ENCODE measurements at places on chromosomes 16 and 17.

GRCh38 chr16:77711775-77712174, 10.5 kb upstream of the NUDT7 start:
- no peak for DNase-seq

DNA sequence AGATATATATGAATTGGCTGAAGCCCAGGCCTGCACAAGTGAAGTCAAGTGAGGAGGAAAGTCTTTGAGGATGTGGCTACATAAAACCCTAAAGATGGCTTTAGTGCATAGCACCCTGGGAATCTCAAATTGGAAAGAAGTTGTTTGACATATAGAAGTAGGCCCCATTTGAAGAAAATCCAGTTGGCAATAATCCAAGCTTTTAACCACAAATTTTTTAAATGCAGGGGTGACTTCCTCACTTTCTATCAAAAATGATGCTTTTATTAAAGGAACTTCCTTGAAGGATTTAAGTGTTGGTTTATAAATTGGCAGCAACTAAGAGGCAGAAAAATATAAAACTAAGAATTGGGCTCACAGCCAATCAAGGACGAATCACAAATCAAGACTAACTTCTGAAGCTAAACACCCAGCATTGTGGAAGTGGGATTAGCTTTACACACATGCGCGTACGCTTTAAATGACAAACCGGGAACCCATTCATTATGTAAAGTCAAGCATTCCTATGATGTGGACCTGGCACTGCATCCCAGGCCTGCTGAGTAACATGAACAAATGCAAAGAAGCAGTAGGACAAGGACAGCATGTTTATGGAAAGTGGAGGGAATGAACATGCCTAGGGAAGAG, 63.3 kb downstream of the NOG start:
- no peak for DNase-seq

DNA sequence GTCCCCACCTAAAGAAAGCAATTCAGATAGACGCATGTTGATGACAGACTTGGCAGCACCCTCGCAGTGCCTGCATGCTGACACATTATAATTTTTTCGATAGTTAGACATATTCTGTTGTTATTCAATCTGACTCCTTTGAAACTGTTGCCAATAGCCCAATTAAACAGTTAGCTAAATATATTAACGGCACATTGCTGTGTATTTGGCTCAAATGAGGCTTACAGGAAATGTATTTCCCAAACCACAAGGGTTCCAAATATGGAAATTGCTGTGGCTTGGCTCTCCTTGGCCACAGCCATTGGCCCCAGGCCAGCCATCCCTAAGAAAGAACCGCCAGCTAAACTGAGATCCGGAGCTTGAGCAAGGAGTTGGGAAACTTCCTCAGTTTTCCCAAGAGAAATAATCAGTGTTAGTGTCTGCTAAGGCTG, 31.1 kb downstream of the C16orf82 start:
- no peak for DNase-seq

DNA sequence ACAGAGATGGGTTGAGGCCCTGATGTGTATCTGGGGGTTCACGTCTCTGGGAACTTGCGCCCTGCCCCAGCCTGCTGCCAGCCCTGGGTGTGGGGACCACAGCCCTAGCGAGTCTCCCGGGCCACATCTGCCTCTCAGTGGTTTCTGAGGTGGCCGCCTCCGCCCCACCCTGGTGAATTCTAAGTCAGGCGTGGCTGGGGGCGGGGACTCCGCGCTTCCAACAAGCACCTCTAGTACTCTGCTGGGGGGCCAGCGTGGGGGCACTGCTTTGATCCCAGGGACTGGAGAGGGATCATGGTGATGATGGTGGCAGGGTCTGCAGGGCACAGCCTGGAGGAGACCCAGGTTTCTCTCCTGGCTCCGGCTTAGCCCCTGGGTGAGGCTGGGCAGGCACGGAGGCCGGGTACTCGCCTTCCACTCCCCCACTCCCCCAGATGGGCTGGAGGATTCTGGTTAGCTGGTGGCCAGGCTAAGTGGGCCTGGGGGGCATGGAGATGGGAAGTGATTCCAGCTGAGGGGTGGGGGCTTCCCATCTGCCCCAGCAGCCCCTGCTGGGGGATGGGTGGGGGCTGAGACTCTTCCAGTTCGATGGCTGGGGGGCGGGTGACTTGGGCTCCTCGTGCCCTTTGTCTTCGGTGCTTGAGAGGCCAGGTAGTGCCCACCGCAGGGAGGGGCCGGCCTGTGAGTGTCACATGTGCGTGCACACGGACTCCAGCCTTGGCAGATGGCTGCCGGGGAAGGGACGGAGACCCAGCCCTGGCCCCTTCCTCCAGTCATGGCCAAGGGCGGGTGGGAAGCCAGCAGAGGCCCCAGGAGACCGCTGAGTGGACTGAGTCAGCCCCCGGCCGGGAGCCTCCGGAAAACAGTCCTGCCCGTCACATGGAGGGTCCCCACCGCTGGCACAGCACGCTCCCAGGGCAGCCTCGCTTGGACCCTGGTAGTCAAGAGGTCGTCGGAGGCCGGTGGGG, 3.9 kb downstream of the GLIS2 start:
- peak; percentile 77 for DNase-seq

- DNase-seq = no peak
Observed at GRCh38 chr16:16063683-16064082, 114.3 kb downstream of the ABCC1 start.

- DNase-seq = peak; percentile 100
Observed at GRCh38 chr16:46689365-46690280, at the start of gene ORC6. ORC6 (plus strand) TSS chr16:46689659; CDS start chr16:46689706, 47 bp downstream.

DNA sequence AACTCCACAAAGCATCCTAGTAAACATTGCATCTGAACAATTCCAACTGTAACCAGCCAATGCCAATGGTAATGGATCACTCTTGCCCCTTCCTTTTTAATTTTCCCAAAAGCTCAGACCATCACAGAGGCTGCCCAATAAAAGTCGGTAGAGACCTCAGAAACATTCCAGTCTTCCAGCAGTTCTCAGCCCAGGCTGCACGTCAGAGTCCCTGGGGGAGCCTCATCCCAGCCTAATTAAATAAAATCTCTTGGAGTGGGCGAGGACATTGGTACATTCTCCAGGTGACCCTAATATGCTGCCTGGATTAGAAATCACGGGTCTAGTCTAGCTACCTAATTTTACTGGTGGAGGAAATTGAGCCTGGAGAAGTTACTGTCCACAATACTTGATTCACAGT, 117.1 kb upstream of the MYOCD start:
- DNase-seq = no peak

GRCh38 chr17:1275962-1276736, 3.3 kb upstream of the TRARG1 start:
- peak; percentile 79 for DNase-seq

- DNase-seq = no peak
Observed at GRCh38 chr16:35210681-35211433, 1751.4 kb downstream of the TP53TG3F start.

GRCh38 chr17:34222722-34223497, 32.2 kb upstream of the CCL2 start:
- DNase-seq = no peak

DNA sequence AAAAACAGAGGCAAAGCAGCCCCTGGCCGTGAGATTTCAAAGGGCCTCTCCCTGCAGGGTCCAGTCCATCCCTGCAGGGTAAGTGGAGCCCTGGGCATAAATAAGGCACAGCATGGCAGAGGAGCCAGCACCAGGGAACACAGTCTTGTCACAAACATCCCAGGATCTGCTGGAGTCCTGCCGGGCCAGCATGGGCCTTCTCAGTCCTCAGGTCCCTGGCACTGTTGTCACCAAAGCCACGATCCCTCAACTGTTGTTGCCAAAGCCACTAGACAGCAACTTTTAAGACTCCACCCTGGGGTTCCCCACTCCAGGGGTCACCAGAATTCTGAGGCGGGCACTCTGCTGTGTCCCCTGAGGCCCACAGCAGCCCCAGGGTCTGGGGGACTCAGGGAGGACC, 47.8 kb upstream of the BAHCC1 start:
- no peak for DNase-seq

GRCh38 chr17:80109066-80109660, 7.8 kb downstream of the GAA start:
- DNase-seq = no peak

DNA sequence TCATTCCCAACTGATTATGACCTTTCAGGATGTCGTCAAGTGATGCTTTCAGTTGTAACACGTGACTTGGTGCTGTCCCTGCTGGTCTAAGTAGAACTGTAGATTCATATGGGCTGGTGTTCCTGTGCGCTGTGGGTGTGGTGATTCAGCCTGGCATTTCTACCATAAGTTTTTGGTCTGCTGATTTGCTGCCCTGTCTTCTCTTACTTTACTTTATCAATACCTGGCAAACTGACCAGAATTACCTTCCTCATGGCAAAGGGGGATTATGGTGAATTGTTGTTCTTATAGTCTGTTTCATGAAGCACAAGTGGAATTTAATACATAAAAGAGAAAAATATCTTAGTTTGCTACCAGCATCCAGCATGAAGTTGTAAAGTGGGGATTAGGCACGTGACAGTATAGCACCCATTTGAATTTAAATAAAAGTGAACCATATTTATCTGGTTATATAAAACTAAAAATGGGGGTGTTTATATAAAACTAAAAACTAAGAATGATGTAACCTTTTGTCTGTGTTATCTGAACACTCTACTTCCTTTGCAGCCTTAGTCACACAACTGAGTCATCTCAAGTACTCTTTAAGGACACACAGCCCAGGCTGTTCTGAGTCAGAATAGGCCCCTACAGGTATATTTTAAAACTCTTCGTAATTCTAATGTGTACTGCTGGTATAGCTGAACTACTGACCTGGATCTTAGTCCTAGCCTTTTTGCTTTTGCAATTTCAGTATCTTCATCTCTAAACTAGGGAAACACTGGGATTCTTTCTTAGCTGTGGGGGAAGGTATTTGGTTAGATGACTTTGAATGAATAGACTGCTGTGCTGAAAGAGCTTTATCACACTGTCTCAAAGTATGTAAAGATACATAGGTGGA, 28.3 kb downstream of the TTC19 start:
- DNase-seq = no peak

DNA sequence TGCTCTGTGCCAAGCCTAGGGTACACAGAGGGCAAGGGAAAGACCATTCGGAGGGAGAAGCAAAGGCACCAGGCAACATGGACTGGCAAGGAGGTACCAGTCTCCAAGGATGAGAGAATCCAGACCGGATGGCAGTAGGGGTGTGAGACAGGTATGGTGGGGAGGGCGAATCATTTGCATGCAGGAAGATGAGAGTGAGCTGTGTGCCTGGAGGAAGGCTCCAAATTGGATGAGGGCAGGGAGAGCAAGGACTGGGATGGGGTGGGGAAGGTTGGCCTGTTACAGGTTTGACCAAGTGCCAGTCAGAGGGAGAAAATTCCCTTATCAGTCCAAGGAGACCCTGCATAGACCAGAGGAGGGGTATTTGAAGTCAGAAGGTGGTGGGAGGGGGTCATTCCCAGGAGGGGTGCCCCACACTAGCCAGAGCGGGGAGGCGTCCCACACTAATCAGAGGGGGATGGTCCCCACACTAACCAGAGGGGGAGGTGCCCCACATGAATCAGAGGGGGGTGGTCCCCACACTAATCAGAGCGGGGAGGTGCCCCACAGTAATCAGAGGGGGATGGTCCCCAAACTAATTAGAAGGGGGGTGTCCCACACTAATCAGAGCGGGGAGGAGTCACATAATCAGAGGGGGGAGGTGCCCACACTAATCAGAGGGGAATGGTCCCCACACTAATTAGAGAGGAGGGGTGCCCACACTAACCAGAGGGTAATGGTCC, 737 bp downstream of the CANT1 start:
- DNase-seq = no peak

DNA sequence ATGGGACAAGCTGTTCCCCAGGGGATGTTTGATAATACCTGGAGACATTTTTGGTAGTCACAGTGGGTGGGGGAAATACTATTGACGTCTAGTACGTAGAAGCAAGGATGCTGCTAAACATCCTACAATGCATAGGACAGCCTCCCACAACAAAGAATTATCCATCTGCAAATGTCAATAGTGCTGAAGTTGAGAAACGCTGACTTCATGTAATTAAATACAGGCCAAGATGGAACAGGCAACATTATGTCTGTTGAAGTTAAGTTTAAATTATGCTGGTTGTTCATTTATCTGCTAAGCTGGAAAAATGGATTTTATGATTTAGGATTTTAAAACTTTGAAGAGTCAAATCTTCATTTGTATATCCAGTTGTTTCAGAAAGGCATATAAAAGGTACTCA, 341.2 kb upstream of the DYNLRB2 start:
- DNase-seq = no peak

DNA sequence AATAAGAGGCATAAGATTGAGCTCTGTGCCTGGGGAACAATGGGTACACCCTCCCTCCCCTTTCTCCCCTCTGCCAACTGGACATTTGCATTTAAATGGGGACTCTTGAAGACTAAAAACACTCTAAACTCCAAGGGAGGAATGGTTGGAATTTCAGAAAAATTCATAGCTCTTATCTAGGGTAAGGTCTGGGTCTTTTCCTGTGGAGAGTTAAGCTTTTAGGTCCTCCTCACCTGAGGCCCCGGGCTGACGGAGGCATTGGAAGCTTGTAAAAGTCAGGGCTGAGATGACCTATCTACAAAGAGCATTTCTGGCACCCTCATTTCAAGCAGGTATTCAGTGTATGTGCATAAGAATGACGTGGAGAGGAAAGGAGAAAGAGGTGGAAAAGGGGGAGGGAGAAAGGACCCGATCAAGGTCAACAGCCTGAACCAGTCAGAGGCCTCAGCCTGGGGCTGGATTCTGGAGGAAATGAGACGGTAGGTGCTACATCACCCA, 78.0 kb downstream of the RAP1GAP2 start:
- DNase-seq = no peak

DNA sequence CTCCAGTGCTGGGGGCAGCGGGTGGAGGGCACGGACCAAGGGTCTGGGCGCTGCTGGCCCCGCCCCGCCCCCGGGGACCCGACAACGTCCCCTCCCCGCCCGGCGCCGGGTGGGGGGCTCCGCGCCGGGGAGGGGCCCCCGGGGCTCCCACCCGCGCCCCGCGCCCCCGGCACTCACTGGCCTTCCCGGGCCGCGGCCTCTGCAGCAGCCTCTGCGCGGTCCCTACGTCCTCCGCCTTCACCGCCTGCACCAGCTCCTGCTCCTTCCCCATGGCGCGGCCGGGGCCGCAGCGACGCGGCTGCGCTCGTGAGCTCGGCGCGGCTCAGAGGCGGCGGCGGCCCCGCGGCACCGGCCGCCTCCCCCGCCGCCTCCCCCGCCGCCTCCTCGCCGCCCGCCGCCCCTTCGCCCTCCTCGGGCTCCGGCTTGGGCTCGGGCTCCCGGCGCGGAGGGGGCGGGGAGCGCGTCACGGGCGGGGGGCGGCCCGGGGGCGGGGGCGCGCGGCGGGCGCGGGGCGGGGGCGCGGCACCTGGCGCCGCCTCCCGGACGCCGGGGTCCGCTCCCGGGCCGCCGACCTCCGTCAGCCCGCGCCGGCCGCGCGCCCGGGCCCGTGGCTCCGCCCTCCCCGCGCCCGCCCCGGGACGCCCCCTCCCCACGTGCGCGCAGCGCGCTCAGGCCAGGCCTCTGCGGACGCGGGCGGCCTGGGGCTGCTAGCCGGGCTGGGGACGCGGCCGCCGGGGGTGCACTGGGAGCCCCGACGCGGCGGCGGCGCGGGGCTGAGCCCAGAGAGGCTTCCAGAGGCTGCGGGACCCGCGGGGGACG, at the start of gene CASKIN1:
Gene CASKIN1, minus strand, starts transcription at position 444 of the 819 bp plus-strand sequence. Its CDS starts 173 bp downstream, at position 271.
- DNase-seq = peak; percentile 51
